NCI-H2029 (cell line): ENCODE measurements at places on chromosomes 12 and 14.

DNA sequence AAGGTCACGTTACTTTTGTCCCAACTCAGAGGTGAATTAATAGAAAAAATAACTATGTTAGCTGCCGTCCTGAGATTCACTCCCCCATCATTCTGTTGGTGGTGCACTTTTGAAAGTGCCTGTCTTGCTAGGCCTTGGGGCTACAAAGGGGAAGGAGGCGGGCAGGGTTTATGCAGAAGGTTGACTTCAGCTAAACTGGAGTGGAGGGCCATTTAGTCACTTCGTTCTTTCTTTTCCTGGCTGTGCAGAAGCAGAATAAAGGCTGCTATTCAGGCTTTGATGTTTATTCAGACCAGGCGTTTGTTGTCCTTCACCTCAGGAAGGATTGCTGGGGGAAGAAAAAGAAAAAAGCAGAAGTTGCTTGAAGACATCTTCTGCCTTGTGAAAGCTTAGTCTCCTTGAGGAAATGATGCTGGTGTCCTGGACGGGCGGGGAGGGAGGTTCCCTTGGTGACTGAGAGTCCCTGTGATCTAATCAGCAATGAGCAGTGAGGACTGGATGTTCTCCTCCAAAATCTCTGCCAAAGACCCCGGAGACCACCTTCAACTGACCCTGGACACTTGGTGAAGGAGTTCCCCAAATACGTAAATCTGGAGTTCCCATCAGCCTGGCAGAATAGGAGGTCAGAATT, 4.0 kb downstream of the GLT1D1 start:
- no peak for DNase-seq

GRCh38 chr14:56133547-56133946, 15.3 kb downstream of the PELI2 start:
- DNase-seq: no peak

DNA sequence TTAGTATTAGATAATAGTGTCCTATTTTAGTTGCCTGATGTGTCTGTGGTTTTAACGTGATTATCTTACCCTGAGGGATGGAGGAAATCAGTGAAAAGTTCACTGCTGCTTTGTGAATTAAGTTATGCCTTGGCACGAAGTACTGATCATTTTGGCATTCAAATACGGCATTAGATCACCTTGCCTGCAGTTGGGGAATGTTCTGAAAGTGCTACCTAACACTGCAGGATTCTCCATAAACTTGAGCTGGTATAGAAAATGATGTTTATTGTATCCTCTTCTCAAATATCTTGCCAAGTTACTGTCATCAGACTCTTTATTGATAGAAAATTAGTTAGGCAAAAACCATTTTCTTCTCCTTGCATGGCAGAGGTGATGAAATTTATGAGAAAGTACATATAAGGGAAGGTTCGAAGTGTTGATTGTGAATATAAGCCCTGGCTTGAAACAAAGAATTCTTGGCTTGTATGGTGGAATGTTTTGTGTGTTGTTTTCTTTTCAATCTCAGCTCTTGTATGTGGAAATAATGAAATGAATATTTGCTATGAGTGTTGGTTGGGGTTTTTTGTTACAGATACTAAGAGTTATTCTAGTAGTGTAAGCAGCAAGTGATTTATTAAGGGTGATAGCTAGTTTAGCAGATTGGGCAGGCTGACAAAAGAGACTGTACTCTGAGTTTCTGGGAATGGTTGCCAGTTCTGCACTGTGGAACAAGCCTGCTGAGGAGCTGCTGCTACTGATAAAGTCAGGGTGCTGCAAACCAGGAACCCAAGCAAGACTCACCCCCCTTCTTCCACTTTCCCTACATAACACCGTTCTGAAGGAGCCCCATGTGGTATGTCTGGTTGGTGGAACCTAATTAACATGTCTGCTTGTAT, 448.3 kb downstream of the PCNX1 start:
- DNase-seq: no peak

GRCh38 chr12:64180951-64181350, 41.1 kb downstream of the KICS2 start:
- no peak for DNase-seq

- no peak for DNase-seq
Observed at GRCh38 chr12:308511-308910, 45.9 kb upstream of the SLC6A13 start.

DNA sequence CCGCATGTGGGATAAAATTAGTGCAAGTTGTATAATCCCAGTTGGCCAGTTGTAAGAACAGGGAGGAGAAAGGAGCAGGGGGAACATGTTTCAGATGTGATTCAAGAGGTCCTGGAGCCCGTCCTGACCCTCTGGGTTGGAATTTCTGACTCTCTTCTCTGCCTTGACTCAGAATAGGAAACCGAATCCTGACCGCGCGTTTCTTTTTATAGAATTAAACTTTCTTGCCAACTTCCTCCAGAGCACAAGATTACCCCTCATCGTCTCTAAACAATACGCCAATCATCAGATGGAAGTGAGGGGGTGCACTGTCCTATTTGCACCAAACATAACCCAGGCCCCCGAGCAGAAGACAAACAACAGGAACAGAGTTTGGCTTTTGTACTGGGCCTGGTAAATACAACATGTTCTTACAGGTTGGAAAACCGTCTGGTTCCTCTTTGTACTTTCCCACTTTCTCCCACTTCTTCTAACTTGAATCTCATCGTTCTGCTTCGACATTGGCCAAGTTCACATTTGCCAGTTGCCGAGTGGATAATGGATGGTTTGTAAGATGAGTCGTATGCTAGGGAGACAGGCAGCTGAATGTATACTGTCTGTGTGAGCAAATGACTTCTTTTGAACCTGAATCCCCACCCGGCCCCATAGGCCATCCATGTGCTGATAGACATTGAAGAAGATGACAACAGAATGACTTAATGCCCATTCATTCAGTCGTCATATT, 42.6 kb upstream of the MED13L start:
- no peak for DNase-seq

- no peak for DNase-seq
Observed at GRCh38 chr14:100382106-100382455, 58.9 kb downstream of the SLC25A47 start.
